Heart right ventricle (tissue), 16 donors: ENCODE measurements at places on chromosomes 3 and 15.

GRCh38 chr3:156836701-156837100, 10.5 kb downstream of the LEKR1 start:
- no peak for DNase-seq

DNA sequence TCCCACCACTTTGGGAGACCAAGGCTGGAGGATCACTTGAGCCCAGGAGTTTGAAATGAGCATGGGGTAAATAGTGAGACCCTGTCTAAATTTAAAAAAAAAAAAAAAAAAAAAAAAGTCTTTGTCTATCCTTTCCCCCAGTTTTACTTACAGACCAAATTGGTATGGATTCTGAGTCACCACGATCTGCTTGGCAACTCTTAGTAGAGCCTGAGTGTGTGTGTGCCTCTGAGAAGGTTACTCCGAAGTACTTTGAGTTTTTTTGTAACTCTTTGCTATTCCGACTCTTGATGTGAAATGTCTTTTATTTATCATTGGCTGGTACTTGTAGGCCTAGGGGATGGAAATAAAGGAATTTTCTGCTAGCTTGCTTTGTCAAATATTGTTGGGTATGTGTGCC, 63.3 kb downstream of the RBM6 start:
- DNase-seq = no peak

DNA sequence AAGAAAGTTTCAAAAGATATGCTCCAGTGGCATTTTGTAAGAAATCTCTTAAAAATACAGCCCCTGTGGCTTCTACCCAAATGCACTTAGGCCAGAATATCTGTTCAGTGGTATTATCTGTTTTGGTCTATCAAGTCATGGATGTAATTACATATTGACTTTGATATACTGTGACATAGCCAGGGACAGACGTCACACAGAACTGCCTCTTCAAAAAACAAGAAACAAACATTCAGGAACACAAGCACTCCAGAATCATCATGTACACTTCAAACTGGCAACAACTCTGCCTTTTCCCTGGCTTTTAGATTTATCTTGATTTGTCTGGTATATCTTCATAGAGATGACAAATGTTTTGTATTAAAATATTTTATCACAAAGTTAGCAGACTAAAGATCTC, 240.3 kb downstream of the IL5RA start:
- no peak for DNase-seq

- DNase-seq = no peak
Observed at GRCh38 chr3:98980915-98981596, 79.6 kb upstream of the DCBLD2 start.
